Stimulated activated CD8-positive, alpha-beta memory T cell treated with anti-CD3 and anti-CD28 coated beads, Interleukin-15, amount 100 ng/mL, for 48 hours (primary cell): ENCODE measurements at places on chromosomes 6 and 20.
A peak's percentile ranks its signal among the peaks of the same experiment; 100 is the strongest.

DNA sequence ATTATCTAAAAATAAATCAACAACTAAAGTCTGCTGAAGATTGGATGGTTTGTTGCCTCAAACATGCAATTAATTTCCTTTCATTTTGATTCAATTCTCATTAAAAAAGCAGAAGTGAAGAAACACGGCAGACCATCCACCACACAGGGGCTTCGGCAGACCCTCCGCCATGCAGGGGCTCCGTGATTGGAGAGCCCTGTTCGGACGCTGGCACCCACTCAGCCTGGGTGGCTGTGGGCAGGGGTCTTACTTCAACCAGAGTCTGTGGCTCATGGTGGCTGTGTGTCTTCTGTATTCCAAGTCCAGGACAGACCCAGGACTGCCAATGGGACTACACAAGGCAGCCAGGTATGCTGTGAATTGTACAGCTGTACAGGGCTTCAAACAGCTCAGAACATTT is 86.9 kb upstream of the FRMD1 start:
- no peak for DNase-seq

DNA sequence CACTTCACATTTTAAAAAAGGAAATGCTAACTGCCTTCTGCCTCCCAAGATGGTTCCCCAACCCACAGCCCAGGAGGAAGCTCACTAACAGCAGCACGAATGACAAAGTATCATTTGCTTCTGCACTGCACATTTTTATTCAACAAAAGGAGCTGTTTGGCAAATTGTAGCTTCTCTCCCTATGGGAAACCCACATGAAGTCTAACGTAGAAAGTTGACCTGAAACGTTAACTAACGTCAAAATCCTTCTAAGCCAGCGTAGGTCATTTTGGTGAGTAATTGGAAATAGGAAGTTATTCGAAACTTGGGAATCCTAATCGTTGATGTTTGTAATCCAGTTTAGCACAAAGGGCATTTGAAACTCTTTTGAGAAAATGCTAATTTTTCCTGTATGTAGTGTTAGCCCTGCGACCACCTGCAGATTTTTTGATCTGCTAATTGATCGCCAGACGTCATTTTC is 2.9 kb downstream of the SALL4 start:
- DNase-seq: no peak

DNA sequence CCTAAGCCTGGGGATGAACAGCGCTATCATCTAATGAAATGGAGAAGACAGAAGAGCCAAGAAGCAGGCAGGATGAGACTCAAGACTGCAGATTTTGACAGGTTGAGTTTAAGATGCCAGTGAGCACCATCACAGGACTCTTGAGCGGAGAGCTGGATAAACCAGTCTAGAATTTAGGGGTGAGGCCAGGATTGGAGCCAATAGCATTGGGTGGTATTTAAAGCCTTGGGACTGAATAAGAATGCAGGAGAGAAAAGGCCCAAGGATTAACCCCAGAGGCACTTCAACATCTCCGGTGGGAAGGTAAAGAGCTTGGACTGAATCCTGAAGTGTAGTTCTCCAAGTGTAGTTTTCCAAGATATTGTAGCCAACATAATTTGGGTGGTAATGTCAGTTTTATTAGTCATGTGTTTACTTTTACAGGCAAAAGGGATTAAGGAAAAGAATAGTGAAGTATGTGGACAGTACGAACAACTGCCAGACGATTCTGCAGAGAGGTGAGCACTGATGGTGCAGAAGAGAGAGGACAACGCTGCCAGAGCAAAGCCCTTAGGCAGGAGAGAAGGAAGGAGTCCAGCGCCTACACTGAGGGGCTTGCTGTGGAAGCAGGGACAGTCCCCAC is 85.2 kb downstream of the DTNBP1 start:
- no peak for DNase-seq

GRCh38 chr20:62122654-62123449 is 577 bp downstream of the LSM14B start:
- DNase-seq: no peak

GRCh38 chr20:49914310-49915117 is 815 bp downstream of the SPATA2 start:
- DNase-seq: no peak

DNA sequence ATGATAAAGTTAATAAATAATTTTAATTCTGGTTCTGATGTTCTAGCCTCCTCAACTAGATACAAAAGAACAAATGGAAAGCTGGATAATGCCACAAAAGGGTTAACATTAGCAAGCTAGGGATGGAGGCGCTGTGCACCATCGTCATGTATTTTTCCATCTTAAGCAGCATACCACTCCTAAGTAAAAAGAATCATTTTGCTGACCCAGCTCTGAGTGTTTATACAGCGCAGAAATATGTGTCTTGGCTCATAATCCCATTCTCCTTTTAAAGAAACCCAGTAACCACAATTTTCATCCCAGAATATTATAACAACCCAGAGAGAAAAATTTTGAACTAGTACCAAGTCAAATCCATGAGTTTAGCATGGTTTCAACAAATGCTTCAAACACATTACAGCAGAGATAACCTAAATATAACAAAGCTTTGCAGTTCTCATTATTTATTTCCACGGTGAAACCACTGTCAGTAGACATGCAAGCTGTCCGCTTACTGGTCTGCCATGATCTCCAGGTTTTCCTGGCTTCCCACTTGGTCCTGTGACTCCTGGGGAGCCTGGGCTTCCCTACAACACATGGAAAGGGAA is 111.1 kb downstream of the COL12A1 start:
- no peak for DNase-seq

DNA sequence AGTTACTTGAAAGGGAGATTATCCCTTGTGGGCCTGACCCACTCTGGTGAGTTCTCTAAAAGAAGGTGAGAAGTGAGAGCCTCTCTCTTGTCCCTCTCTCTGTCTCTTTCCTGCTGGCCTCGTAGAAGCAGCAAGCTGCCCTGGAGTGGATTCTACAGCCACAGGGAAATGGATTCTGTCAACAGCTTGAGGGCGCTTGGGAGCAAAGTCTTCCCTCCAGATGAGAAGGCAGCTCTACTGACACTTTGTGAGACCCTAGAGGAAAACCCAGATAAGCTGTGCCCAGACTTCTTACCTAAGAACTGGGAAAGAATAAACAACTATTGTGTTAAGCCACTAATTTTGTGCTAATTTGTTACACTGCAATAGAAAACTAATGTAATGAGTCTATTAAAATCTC is 39.9 kb downstream of the ANKRD60 start:
- no peak for DNase-seq

DNA sequence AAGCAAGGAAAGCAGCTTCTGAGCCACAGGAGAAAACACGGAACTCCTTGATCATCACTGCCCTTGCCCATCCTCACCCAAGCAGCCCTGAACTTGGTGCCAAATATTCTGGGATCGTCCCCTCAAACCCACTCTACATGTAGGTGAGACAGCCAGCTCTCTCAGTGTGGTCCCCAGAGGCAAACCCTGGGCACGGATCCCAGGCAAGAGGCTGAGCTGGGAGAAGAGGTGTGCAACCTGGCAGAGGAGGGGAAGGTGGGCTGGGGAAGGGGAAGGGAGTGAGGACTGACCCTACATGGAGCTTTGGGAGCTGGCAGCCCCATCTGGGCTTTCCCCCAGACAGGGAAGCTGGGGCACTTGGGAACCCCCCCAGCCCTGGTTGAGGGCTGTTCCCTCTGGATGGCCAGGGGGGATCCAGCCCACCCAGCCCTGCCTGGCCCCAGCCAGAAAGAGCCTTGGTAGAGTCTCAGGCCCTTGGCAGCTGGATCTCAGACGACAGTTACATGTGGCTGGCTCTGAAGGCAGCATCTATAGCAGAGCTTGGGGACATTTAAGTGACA is 186.2 kb upstream of the CST7 start:
- DNase-seq: no peak

DNA sequence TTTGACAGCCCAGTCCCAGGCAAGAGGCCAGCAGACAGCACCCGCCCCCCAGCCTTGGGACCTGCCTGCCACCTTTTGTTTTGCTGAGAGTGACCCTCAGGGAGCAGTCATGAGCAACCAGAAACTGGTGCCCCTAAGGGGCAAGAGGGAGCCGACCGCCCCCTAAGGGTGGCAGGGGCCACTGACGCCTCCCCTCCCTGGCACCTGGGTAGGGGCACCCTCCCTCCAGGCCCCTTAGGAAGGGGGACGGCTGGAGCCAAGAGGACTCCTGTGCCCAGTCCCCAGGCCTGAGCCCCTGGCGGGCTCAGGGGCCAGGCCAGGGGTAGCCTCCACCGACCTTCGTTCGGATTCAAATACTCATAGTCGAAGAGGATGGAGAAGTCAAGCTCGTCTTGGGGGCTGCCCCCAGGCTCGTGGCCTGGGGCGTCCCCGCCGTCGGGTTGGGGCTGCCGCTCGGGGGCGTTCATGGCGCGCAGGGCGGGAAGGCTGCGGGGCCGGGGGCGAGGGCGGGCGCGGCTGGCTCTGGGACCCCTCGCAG is 417 bp downstream of the NFATC2 start:
- DNase-seq: peak; percentile 42

DNA sequence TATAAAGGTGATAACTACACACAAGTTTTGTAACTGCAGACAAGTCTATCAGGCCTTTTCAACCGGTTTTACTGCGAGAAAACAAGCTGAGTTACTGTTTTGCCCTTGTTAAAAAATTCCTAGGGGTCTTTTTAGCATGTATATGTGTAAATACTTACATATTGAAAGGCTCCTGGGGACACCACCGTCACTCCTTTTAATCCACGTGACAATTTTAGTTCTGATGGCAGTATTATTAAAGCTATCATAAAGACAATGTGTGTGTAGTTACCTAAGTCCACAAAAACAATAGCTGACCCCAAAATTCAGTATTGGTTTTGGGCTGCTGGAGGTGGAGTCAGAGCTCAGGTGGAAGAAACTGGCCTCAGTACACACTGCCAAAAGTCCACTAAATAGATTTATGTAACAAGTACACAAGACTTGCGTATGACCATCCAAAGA is 41.3 kb upstream of the HFE start:
- DNase-seq: no peak

DNA sequence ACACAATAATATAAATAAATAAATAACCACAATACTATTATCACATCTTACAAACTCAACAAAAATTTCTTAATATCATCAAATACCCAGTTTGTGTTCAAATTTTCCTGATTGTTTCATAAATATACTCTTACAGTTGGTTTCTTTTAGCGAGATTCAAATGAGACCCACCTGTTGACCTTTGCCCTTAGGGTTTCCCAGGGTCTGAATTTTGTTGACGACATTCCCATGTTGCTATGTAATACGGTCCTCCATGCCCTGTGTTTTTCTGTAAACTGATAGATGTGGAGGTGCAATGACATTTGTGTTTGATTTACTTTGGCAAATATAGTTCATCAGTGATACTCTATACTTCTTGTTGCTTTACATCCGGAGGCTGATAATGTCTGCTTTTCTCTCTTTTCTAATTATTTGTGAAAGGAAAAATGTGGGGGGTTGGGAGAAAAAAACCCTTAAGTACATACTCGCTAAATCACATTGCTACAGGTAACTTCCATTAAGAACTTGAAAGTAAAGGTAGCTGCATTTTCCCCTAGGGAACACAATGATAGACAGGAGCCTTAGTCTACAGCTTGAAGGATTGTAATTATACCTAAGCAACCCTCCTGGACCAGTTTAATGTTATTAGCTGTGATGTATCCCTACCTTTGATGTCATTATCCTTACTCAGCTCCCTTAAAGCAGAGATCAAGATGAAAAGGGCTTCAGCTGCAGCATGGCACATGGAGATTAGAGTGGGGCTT is 6.6 kb downstream of the MOG start:
- DNase-seq: no peak

GRCh38 chr6:63589952-63590411 is 17.7 kb downstream of the LOC128125822 start:
- DNase-seq: no peak

DNA sequence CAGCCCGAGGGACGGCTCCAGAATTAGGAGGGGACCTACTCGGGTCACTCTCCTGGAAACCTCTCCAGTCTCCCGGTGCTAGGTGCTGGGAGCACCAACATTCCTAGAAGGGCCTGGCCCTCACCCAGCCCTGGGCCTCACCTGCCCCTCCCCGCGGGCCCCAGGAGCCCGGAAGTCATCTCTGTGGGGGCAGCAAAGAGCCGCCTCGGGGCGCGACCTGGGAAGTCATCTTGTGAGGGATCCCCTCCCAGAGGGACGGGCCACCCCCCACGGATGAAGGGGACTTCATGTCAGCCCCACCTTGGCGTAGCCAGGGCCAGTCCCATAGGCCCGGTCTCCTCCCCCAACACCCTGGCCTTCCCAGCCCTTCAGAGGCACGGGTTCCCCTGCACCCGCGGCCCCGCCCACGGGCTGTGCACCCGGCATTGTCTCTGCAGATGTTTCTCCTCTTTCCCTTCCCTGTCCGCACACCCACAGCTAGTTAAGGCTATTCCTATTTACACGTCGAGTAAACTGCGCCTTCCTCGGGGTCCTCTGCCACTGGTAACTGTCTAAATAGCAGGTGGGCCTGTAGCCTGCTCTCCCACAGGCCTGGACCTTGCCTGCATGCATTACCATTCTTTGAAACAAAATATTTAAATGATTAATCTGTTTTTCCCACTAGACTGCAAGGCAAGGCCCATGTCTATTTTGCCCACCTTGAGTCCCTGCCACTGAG is 896 bp upstream of the RNASET2 start:
- no peak for DNase-seq

- no peak for DNase-seq
Measured at GRCh38 chr20:37973059-37973910, 60.0 kb downstream of the TTI1 start.

DNA sequence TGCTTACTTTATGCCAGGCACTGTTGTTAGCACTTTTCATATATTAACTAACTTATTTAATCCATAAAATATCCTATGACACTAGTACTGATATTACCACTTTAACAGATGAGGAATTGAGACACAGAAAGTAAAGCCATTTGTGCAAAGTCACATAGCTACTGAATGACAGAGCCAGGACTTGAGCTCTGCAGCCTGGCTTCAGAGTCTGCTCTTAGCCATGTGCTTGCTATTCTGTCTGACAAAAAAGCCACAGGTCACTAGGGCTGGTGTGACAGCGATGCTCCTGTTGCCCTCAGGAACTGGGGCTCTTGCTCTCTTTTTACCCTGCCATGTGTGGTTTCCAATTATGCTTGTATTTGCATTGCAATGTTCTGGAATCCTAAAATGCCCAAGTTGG is 44.7 kb upstream of the RNF8 start:
- DNase-seq: no peak

- DNase-seq: no peak
Measured at GRCh38 chr20:2086177-2086979, 15.2 kb upstream of the STK35 start.

DNA sequence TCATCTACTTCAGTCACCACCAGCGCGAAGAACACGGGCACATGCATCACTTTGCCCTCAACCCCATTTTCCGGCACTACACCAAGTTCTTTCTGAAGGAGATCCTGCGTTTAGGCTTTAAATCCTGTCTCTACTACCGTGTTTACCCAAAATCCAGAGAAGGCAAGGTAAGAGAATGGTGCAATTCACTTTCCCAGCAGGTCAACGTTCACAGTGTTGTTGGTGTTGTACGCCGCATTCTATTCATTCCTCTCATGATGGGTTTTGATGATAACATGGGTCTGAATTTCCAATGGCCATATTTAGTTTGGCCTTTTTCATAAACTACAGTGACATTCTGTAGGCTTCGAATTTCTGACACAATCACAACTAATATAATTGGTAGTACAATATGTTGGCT is 144.3 kb downstream of the CFAP61 start:
- DNase-seq: no peak
